ENCODE measurements at places on chromosomes 4 and X.

DNA sequence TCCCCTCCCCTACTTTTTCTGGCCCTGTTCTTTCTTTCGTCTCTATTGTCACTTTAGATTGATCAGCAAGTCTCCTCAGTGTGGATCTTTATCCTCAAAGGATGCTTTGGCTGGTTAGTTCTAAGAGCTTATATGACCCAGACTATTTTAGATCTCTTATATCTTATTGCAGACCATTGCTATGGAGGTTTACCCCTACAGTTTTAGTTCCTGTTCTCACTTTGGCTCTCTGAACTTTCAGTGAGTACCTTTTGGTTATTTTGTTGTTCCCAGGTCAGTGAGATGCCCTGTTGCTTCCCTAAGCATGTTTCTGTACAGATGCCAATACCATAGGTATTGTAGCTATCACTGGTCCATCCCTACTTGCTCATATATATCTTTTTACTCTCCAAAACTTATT, 24.0 kb upstream of the MED14 start:
- no peaks in the 10 kb centered on the region for H3K27me3 ChIP-seq
- no peaks in the 10 kb centered on the region for H3K4me1 ChIP-seq
- H3K27ac ChIP-seq = no peak overlapping the region
- DNase-seq = no peak
- H3K4me3 ChIP-seq = no peak overlapping the region

DNA sequence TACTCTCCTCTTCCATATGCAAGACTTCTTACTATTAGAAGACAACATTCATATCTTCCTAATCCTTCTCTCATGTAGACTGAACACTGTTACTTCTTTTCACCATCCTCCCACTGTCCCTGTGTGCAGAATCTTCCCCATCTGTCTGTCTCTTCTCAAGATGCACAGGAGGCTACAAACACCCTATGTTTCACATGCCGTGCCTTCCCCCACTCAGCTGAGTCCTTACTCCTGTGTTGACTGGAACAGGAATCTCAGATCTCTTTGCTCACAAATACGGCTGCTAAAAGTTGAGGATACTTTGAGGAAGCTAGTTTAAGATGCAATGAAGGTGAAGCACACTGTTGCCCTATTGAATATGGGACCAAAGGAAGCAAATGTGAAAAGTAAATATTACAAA, 168.5 kb upstream of the GPC4 start:
- no peak overlapping the region for H3K4me3 ChIP-seq
- no peak for DNase-seq
- H3K36me3 ChIP-seq = no peaks in the 10 kb centered on the region
- no peaks in the 10 kb centered on the region for H3K27me3 ChIP-seq

- no peaks in the 10 kb centered on the region for H3K27me3 ChIP-seq
- no peaks in the 10 kb centered on the region for H3K36me3 ChIP-seq
- H3K27ac ChIP-seq = no peak overlapping the region
- no peak for DNase-seq
Observed at GRCh38 chrX:97763391-97763790, 879.7 kb downstream of the RPA4 start.

DNA sequence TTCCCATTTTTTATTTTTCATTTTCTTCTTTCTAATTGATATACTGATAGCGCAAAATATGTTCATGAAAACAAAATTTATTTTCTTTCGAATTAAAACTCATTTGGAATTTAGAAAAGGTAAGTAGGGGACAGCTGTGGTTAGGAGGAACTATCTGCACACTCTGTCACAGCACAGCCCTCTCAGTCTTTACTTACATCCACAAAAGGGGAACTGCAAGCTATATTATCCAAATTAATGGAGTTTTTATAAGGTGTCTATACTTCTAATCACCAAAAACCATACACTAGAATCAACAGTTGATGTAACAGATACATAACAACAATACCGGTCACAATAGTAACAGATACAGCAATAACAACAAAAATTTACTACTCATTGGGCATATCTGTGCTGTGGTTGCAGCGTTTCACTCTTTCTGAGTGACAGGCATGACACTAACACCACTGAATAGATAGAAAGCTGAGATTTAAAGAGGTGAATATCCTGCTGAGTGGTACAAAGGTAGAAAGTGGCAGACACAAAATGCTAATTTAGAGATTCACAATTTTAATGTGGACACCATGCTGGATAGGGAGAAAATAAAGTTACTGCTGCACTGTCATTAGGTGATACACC, 160.7 kb downstream of the PPP3CA start:
- DNase-seq = no peak
- H3K4me3 ChIP-seq = no peak overlapping the region
- no peaks in the 10 kb centered on the region for H3K27me3 ChIP-seq
- peaks cover 20% of the 10 kb centered on the region for H3K4me1 ChIP-seq
- H3K27ac ChIP-seq = no peak overlapping the region
- no peaks in the 10 kb centered on the region for H3K36me3 ChIP-seq

DNA sequence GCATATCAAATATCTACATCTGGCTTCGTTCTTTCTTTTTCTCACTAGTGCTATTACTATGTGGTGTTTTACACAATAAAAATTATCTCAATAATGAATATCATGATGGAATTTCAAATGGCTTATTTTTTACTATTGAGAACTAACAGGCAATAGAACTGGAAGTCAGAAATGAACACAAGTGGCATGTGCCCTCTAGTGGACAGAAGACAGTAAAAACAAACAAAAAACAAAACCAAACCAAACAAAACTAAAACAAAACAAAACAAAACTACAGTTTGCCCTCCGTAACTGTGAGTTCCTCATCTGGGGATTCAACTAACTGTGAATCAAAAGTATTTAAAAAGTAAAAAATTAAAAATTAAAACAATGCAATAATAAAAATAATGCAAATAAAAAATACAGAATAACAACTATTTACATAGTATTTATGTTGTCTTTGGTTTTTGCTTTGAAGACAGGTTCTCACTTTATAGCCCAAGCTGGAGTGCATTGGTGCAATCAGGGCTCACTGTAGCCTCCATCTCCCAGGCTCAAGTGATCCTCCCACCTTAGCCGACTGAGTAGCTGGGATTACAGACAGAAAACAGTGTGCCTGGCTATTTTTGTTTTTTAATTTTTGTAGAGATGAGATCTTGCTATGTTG, 195.6 kb upstream of the TACR3 start:
- H3K27ac ChIP-seq = no peak overlapping the region
- DNase-seq = no peak
- H3K4me3 ChIP-seq = no peak overlapping the region

Measured in vagina (tissue), 2 donors.